ENCODE measurements at places on chromosomes 2 and 18.

- DNase-seq = no peak
Measured at GRCh38 chr2:62826953-62827675, 121.6 kb downstream of the EHBP1 start.

- peak; percentile 40 for DNase-seq
Measured at GRCh38 chr2:201118961-201119854, 3.2 kb downstream of the CFLAR start.

- DNase-seq = no peak
Measured at GRCh38 chr2:74493546-74493945, 5.9 kb downstream of the LBX2 start.

DNA sequence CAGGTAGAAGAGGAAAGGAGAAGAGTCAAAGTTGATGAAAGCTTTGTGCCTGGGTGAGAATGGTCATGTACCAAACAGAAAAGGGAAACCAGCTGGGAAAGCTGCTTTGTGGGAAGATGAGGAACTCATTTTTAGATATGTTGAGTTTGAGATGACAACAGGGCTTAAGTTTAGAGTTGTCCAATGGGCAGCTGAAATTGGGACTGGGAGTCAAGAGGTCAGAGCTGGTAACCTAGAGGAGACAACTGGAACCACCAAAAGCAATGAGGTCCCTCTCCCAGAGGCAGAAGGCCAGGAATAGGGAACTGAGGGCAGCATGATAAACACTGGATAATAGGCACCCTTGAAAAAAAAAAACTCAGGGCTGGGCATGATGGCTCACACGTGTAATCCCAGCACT is 48.8 kb downstream of the SLC4A1AP start:
- no peak for DNase-seq

DNA sequence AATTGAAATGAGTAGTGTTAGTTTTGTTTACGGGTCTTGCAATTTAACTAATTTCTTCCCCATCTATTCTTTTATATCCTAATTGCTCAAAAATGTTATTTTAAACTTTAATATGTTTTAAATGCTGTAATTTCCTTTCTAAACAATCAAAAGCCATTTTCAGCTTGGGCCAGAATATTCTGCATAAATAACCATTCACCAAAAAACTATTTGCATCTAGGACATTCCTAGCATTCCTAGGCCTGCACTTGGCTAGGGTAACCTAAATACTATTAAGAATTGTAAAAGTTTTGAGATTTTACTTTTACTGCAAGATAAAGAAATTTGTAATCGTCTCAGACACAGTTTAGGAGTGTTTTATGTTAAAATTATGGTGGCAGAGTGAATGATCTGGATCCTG is 7.8 kb upstream of the ETAA1 start:
- no peak for DNase-seq

- no peak for DNase-seq
Measured at GRCh38 chr2:183740241-183740640, 616.0 kb downstream of the NUP35 start.

- DNase-seq = no peak
Measured at GRCh38 chr2:112881217-112881985, 29.6 kb upstream of the IL37 start.

- DNase-seq = no peak
Measured at GRCh38 chr2:160343404-160343803, 143.3 kb upstream of the ITGB6 start.

- no peak for DNase-seq
Measured at GRCh38 chr2:236177604-236177966, 9.4 kb upstream of the GBX2 start.

- no peak for DNase-seq
Measured at GRCh38 chr2:151103551-151103950, 158.1 kb downstream of the RBM43 start.

GRCh38 chr18:53991202-53991601 is 233.3 kb downstream of the MBD2 start:
- DNase-seq = no peak

DNA sequence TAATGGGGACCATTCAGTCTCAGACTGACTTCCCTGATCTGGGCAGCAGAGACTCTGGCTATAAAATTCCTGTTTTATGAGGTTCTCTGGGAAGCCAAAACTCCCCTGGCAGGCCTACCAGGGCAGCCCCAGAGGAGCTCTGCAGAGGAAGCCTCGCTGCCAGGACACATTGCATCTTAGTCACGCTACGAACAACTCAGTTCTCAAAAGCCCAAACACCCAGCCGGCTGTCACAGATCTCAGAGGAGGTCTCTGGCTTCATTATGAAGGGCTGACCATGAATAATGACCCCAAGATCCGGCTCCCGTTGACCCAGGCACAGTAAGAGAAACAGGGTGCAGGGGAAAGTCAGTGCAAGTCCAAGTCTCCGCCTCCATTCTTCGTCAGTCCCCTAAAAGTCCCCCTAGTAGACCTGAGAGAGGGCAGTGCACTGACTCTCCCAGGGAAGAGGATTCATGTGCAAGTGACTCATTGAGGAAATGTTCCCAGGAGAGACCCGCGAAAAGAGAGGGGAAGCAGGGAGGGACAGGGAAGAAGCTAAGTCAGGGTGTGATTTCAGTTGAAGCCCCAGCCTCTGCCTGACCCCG is 212.3 kb downstream of the CYP26B1 start:
- DNase-seq = no peak

DNA sequence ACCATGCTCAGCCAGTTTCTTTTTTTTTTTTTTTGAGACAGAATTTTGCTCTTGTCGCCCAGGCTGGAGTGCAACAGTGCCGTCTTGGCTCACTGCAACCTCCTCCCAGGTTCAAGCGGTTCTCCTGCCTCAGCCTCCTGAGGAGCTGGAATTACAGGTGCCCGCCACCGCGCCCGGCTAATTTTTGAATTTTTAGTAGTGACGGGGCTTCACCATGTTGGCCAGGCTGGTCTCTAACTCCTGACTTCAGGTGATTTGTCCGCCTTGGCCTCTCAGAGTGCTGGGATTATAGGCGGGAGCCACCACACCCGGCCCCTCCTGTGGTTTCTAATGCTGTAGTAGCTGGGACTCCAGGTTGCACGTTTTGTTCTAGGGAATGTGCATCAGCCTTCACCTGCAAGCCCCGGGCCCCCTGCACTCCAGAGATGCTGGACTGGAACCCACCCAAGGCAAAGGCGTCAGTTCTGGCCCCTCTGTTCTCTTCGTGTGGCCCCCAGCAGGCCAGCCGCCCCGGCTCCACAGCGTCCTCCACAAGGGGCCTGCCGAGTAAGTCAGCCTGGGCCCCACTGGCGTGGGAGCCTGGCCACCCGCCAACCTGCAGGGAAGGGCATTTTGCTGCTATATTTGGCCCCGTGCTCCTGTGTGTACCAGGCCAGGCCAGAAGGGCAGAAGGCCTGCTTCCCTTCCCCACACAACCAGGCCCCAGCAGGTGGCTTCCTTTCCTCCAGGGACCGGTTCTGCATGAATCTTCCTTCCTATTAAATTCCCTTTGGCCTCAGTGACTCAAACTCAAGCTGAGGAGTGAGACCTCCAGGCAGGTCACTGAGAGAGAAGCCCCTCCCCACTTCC is 25.7 kb upstream of the B3GNT7 start:
- DNase-seq = no peak

- DNase-seq = no peak
Measured at GRCh38 chr2:219165058-219165911, 4.5 kb downstream of the SLC23A3 start.

DNA sequence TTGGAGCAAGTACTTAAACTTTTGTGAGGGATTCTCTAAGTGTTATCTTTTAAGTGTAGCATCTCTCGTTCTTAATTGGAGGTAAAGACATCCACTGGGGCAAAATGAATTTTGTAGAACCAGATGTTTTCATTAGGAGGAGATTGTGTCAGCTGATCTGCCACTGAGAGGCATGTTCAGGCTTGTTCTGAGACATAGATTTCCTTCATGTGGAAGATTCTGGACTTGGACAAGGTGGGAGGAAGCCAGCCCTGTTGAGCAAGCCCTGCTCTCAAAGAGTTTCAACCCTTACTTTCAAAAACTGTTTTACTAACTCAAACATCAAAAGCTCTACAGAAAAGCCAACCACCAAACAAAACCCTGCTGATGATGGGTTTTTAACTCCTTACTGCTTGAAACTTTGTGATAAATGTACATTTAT is 6.5 kb downstream of the MAP4K4 start:
- DNase-seq = peak; percentile 49

DNA sequence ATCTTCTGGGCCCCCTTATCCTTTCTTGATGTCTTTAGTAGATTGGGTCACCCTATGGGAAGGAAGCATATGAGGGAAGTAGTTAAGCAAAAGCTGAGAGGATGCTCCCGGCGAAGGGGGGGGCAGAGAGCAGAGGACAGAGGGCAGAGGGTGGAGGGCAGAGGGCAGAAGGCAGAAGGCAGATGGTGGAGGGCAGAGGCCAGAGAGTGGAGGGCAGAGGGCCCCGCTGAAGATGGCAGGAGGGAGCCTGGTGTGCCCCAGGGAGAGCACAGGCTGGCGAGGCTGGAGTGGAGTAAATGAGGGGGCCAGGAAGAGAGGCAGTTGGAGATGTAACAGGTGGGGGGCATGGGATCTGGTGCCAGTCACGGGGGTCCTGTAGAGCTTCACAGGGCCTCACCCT is 7.0 kb downstream of the MLPH start:
- DNase-seq = no peak

GRCh38 chr2:60641811-60642788 is 88.6 kb upstream of the BCL11A start:
- peak; percentile 42 for DNase-seq

DNA sequence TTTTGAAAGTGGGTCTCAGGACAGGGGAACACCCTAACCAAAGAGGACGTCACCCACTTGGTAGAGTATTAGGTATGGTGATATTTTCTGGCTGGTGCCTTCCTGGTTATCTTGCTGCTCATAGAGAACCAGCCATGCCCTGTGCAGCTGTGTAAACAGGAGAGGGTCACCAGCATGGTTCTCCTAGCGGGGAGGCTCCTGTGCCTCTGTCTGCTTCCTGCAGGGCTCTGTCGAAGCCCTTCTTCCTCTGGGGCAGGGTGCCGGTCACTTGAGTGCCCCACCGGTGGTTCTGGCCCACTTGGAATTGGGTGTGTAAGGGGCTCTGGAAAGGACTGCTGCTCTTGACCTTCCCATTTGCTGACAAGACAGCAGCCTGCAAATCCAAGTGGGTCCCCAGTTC is 131.6 kb upstream of the MSH6 start:
- DNase-seq = no peak

- DNase-seq = no peak
Measured at GRCh38 chr2:108616751-108617161, 82.5 kb downstream of the LIMS1 start.

GRCh38 chr18:36101943-36102342 is 27.2 kb downstream of the SLC39A6 start:
- no peak for DNase-seq

- no peak for DNase-seq
Measured at GRCh38 chr18:37275237-37275741, 290.3 kb downstream of the CELF4 start.

DNA sequence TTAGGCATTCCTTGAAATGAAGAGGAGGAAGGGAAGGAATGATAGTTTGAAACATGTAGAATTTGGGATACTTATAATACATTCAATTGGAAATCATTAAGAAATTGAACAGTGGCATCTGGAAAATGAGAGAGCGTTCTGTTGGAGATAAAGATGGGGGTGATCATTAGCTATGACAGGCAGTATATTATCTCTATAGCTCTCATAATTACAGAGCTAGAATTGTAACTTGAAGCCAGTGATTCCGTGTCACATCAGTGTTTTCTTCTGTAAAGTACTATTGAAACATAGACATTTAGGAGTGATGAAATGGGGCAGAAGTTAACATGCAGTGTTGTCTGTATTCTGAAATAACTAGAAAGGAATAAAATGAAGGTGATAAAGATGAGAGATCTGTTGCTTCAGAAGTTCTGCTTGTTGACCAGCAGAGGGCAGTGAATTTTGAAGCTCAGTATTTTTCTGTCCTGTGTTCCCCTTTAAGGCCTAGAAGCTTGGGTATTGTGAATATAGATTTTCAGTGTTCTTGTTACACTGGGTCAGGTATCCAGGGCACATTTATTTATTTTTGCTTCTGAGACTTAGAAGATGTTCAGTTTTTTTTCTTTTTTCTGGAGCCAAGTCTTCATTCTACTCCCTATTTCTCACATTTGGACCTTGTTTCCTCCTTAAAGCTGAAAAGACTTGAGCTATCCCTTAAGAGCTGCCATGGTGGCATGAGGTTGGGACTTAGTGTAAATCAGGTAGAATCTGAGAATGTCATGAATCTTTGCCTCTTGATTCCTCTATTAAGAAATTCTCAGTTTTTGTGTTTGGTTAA is 157.4 kb downstream of the TAF4B start:
- no peak for DNase-seq

DNA sequence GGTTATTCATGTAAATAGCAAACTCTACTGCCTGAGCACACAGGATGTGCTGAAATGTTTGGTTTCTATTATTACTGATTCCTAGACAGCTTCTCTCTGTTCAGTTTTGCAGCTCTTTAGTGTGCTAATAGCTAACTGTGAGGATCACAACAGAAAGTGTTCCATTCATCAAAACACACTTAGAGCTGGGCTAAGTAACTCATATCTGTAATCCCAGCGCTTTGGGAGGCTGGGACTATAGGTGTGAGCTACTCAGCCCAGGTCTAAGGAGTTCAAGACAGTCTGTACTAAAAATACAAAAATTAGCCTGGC is 63.2 kb downstream of the MOGAT1 start:
- DNase-seq = no peak

DNA sequence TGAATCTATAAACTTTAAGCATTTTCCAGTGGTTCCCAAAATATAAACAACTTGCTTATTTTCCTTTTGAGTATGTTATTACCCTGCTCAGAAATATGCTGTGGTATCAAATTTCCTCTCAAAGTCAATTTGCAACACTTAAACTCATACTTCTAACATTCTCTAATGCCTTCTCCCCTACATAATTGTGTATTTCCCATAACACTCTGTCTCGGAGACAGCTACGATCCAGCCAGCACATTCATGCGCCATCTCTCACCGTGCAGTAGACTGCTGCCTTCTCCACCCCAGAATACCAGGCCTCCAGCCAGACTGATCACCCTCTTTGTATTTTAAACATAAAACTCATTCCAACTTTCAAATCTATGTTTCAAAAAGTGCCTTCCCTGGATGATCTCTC is 41.8 kb downstream of the TIMM21 start:
- no peak for DNase-seq

DNA sequence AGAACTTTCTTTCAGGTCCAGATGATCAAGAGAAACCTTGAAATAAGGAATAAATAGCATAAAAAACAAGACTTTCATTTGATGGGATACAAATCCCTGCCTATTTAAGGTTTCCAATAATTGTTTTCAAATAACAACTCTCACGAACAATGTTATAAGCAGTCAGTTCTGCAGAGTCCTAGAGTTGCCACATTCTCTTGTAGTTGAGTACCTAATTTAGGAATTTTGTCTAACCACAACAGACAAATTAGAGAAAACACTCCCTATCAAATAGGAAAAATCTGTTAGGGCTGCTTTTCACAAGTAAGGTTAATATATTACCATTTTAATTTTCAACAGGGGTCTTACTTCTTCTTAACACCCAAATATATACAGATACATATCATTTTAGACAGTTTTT is 130.1 kb upstream of the CDH20 start:
- no peak for DNase-seq

GRCh38 chr2:29398384-29399237 is 283.4 kb downstream of the CLIP4 start:
- no peak for DNase-seq

- no peak for DNase-seq
Measured at GRCh38 chr2:123035541-123035940, 989.5 kb upstream of the CNTNAP5 start.

GRCh38 chr2:144894612-144895599 is 375.0 kb upstream of the ZEB2 start:
- DNase-seq = no peak

- no peak for DNase-seq
Measured at GRCh38 chr2:97645112-97645694, 659 bp upstream of the COX5B start.

Data from CD4-positive, alpha-beta T cell treated with Interleukin-6 for 4 hours (primary cell).